Smooth muscle cell of the coronary artery (primary cell): ENCODE measurements at places on chromosomes 3 and 15. TPM values are rescaled to one million over a fixed set of nuclear protein-coding genes. Genes with fewer than 3 reads are reported as not detected.

Gene CFAP44
- total RNA-seq = 3.2 and 4.3 TPM in 2 replicates

Gene SEC22A
- 21.2 and 44.5 TPM in 2 replicates for total RNA-seq

Gene EPHA6
- total RNA-seq = not detected in 2 replicates

Gene FILIP1L
- total RNA-seq = 8.5 and 29.8 TPM in 2 replicates

Gene ZBTB38
- 95.8 and 119 TPM in 2 replicates for total RNA-seq

Gene TRAIP
- total RNA-seq = 2.0 and 2.8 TPM in 2 replicates

Gene CCDC174
- total RNA-seq = 4.2 and 5.9 TPM in 2 replicates

Gene CD86
- total RNA-seq = not detected in 2 replicates

Gene FRMD5
- total RNA-seq = 9.7 and 15.4 TPM in 2 replicates

Gene LRRC28
- total RNA-seq = 9.6 and 13.2 TPM in 2 replicates

Gene CCR1
- total RNA-seq = 8.0 TPM in 1 of 2 replicates, not detected in the other

Gene FANCD2OS
- not detected in 2 replicates for total RNA-seq

Gene PPARG
- total RNA-seq = 3.3 and 27.5 TPM in 2 replicates

Gene ANKUB1
- not detected in 2 replicates for total RNA-seq

Gene PTPRG
- total RNA-seq = 19.2 and 50.7 TPM in 2 replicates

Gene ADCY5
- 0.08 and 0.23 TPM in 2 replicates for total RNA-seq

Gene MNS1
- total RNA-seq = 0.47 and 0.98 TPM in 2 replicates

Gene PAQR5
- total RNA-seq = 0.15 and 0.23 TPM in 2 replicates

Gene EPHB1
- total RNA-seq = 0.45 and 0.59 TPM in 2 replicates

Gene OR5K2
- not detected in 2 replicates for total RNA-seq

Gene TNFSF10
- 1.4 and 6.3 TPM in 2 replicates for total RNA-seq

Gene RGMA
- total RNA-seq = 0.75 and 3.2 TPM in 2 replicates

Gene SMCO1
- total RNA-seq = not detected in 2 replicates

Gene CAMK2N2
- total RNA-seq = 0.12 and 0.23 TPM in 2 replicates

Gene BHLHE40
- 8.7 and 51.5 TPM in 2 replicates for total RNA-seq

Gene ARNT2
- total RNA-seq = 4.9 and 14.9 TPM in 2 replicates

Gene NR1D2
- total RNA-seq = 20.1 and 32.1 TPM in 2 replicates

Gene GRIP2
- total RNA-seq = 0.08 and 0.47 TPM in 2 replicates

Gene SI
- total RNA-seq = not detected in 2 replicates
